ENCODE measurements at places on chromosomes 7 and 10. TPM values are rescaled to one million over a fixed set of nuclear protein-coding genes. Genes with fewer than 3 reads are reported as not detected.

GRCh38 chr7:45638916-45639315, 64.7 kb downstream of the ADCY1 start:
- no peak for DNase-seq
- H3K4me1 ChIP-seq = no peaks in the 10 kb centered on the region
- no peaks in the 10 kb centered on the region for H3K27me3 ChIP-seq
- no peak overlapping the region for H3K27ac ChIP-seq
- H3K36me3 ChIP-seq = no peaks in the 10 kb centered on the region
- no peak overlapping the region for H3K4me3 ChIP-seq

The SRRM3 gene
- 0.64 TPM for total RNA-seq

DNA sequence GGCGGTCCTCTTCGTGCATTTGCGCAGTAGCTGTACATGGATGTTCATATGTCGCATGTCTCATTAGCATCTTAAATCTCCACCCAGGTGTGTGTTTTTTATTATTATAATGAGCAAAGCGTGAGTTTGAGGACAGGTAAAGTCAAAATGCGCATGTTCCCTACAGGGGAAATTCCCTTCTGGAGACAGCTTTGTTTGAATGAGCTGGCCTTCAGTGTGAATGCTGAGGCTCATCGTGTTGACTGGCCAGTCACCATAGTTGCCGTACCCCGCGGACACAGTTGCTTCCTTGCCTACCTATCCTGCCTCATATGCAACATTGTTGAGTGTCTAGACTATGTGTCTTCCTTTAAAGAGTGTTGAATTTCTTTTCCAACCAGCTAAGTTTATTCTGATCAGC, 13.6 kb downstream of the LYZL1 start:
- no peaks in the 10 kb centered on the region for H3K4me1 ChIP-seq
- no peak overlapping the region for H3K27ac ChIP-seq
- no peak overlapping the region for H3K4me3 ChIP-seq
- H3K36me3 ChIP-seq = no peaks in the 10 kb centered on the region

The LIPJ gene
- 0.16 TPM for total RNA-seq

DNA sequence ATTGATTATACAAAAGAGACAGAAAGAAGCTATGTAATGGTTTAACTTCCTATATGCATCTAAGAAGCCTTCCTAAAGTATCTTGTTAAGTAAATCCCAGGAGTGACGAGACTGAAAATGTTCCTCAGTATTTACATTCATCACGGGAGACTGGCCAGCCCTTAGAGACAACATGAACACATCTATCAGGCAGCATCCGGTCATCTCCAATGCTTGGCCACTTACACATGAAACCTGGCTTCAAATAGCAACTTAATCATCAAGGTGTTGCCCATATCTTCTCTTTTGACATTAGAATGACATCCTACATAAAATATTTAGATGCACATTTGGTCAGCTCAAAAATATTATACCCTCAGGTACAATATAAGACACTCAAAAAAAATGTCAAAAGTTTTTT, 33.8 kb downstream of the ERCC6 start:
- no peaks in the 10 kb centered on the region for H3K27me3 ChIP-seq
- H3K36me3 ChIP-seq = no peaks in the 10 kb centered on the region
- H3K4me3 ChIP-seq = no peak overlapping the region
- H3K27ac ChIP-seq = no peak overlapping the region

DNA sequence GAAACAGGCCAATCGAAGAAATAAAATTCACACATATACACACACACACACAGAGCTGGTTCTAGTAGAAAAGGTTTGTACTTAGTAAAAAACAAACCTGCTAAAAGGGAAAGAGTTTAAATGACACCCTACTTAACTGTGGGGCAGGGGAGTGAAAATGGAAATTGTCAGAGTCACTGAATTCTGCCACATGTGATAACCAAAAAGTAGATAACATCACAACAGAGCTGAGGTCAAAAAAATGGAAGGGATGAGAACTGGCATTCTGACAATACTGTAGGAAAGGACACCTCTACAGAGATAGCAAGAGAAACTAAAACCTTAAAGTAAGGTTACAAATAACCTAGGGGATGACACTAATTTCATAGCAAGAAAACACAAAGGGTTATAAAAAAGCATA, 74.6 kb downstream of the CACUL1 start:
- H3K4me3 ChIP-seq = no peak overlapping the region
- H3K4me1 ChIP-seq = no peaks in the 10 kb centered on the region
- DNase-seq = no peak
- no peak overlapping the region for H3K27ac ChIP-seq
- H3K27me3 ChIP-seq = no peaks in the 10 kb centered on the region
- no peaks in the 10 kb centered on the region for H3K36me3 ChIP-seq

DNA sequence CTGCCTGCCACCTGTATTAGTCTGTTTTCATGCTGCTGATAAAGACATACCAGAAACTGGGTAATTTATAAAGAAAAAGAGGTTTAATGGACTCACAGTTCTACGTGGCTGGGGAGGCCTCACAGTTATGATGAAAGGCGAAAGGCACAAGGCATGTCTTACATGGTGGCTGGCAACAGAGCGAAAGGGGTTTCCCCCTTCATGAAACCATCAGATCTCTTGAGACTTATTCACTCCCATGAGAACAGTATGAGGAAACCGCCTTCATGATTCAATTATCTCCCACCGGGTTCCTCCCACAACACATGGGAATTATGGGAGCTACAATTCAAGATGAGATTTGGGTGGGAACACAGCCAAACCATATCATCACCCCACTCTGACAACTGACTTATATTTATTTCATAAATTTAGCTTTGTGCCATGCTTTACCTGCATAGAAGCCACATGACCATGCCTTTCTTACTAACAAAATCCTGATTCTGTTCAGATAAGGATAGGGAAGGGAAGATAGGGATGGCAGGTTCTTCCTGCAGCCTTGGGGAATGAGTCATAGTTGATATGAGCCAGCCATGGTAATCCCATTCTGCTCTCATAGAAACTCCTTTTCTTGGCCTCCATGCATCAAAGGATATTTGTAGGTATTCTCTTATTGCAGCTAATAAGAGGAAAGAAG, 191.3 kb upstream of the AGK start:
- no peaks in the 10 kb centered on the region for H3K27me3 ChIP-seq
- DNase-seq = no peak
- H3K4me3 ChIP-seq = no peak overlapping the region
- no peaks in the 10 kb centered on the region for H3K4me1 ChIP-seq
- no peak overlapping the region for H3K27ac ChIP-seq
- H3K36me3 ChIP-seq = no peaks in the 10 kb centered on the region

The ZNF680 gene
- total RNA-seq = 7.2 TPM

DNA sequence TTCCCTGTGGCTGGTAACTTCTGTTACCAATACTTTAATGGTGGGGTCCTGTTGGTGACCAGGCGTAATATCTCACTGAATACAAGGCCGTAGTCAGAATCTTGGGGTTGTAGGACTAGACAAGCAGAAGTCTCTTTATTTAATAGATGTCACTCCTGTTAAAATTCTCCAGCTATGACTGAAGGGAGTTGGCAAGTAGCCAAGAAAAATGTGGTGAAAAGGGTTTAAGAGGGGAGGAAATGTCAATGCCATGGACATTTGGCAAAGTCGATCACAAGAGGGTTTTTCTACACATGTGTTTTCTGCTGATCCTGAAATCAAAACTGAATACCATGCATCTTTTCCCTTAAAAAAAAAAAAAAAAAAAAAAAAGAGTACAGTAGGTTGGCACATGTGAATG, 533.5 kb downstream of the AUTS2 start:
- H3K4me1 ChIP-seq = no peaks in the 10 kb centered on the region
- no peaks in the 10 kb centered on the region for H3K36me3 ChIP-seq
- H3K4me3 ChIP-seq = no peak overlapping the region
- no peak for DNase-seq
- H3K27me3 ChIP-seq = no peaks in the 10 kb centered on the region

DNA sequence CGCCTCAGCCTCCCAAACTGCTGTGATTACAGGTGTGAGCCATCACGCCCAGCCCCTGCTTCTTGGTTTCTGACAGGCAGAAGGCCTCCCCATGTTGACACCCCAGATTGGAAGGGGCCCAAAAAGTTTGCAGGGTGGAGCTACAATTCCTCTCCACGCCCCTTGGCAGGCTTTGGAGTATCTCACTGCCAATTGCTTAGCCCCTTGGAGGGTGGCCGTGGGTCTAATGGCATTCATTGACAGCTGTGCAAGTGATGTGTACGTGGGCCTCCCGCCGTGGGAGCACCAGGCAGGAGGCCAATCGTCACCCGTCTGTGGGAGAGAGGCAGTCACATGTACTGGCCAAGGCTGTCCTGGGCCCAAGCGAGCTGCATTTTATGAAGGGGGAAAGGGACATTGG, 73.7 kb upstream of the PPIF start:
- no peak for DNase-seq
- H3K27ac ChIP-seq = no peak overlapping the region
- H3K36me3 ChIP-seq = peaks cover 8% of the 10 kb centered on the region
- H3K27me3 ChIP-seq = no peaks in the 10 kb centered on the region

The CYP3A7 gene
- total RNA-seq = not detected

- no peaks in the 10 kb centered on the region for H3K4me1 ChIP-seq
- no peak for DNase-seq
- no peak overlapping the region for H3K27ac ChIP-seq
Observed at GRCh38 chr7:39341083-39341482, 225.1 kb upstream of the YAE1 start.

GRCh38 chr10:113131613-113132261, 181.7 kb downstream of the TCF7L2 start:
- no peaks in the 10 kb centered on the region for H3K4me1 ChIP-seq
- H3K36me3 ChIP-seq = no peaks in the 10 kb centered on the region
- no peaks in the 10 kb centered on the region for H3K27me3 ChIP-seq
- no peak overlapping the region for H3K4me3 ChIP-seq

- H3K27ac ChIP-seq = no peak overlapping the region
- H3K4me3 ChIP-seq = no peak overlapping the region
- H3K36me3 ChIP-seq = no peaks in the 10 kb centered on the region
- H3K27me3 ChIP-seq = no peaks in the 10 kb centered on the region
- no peak for DNase-seq
Observed at GRCh38 chr7:37411444-37412034, 37.1 kb downstream of the ELMO1 start.

GRCh38 chr10:91883549-91884444, 25.5 kb downstream of the FGFBP3 start:
- no peak overlapping the region for H3K4me3 ChIP-seq
- no peak overlapping the region for H3K27ac ChIP-seq
- no peaks in the 10 kb centered on the region for H3K4me1 ChIP-seq
- H3K27me3 ChIP-seq = peaks cover 6% of the 10 kb centered on the region
- no peak for DNase-seq

GRCh38 chr10:43257347-43258210, 9.3 kb downstream of the RASGEF1A start:
- H3K27ac ChIP-seq = no peak overlapping the region
- no peak for DNase-seq
- no peaks in the 10 kb centered on the region for H3K27me3 ChIP-seq
- H3K4me1 ChIP-seq = no peaks in the 10 kb centered on the region
- no peaks in the 10 kb centered on the region for H3K36me3 ChIP-seq

The CPA2 gene
- 5.2 TPM for total RNA-seq

GRCh38 chr7:43456200-43456599, 126.7 kb upstream of the STK17A start:
- no peak overlapping the region for H3K27ac ChIP-seq
- H3K4me1 ChIP-seq = no peaks in the 10 kb centered on the region
- H3K27me3 ChIP-seq = no peaks in the 10 kb centered on the region
- no peak for DNase-seq
- no peaks in the 10 kb centered on the region for H3K36me3 ChIP-seq

The PTPRE gene
- 18.8 TPM for total RNA-seq

The ANKRD1 gene
- total RNA-seq = 0.32 TPM

- H3K27ac ChIP-seq = peak overlapping the region; percentile 24
- DNase-seq = no peak
- no peaks in the 10 kb centered on the region for H3K27me3 ChIP-seq
- no peak overlapping the region for H3K4me3 ChIP-seq
Observed at GRCh38 chr10:79316671-79317431, 30.4 kb upstream of the PPIF start.

The MET gene
- 38.3 TPM for total RNA-seq

DNA sequence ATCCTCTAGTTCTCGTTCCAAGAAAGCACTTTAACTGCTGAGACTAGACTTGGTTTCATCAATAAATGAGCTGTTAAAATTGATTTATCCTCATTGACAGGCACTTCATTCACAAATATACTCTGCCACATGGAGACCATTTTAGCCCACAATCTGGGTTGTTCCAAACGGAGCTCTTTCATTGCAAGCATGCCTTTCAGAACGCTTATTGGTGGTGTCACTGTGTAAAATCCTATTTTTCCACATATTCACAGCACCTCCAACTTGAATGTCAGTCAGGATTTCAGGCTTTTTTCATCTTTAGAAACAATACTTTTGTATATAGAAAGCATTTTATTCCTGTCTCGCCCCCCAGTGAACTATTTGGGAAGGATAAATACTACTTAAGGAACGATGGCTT, 424.7 kb upstream of the NRP1 start:
- H3K27me3 ChIP-seq = no peaks in the 10 kb centered on the region
- no peaks in the 10 kb centered on the region for H3K4me1 ChIP-seq
- H3K36me3 ChIP-seq = no peaks in the 10 kb centered on the region
- no peak overlapping the region for H3K27ac ChIP-seq
- H3K4me3 ChIP-seq = no peak overlapping the region

- H3K4me3 ChIP-seq = peak overlapping the region; percentile 91
- no peaks in the 10 kb centered on the region for H3K27me3 ChIP-seq
- no peaks in the 10 kb centered on the region for H3K36me3 ChIP-seq
- no peaks in the 10 kb centered on the region for H3K4me1 ChIP-seq
- DNase-seq = peak; percentile 56
- H3K27ac ChIP-seq = peak overlapping the region; percentile 83
Observed at GRCh38 chr7:135976312-135977006, 700 bp downstream of the MTPN start.

DNA sequence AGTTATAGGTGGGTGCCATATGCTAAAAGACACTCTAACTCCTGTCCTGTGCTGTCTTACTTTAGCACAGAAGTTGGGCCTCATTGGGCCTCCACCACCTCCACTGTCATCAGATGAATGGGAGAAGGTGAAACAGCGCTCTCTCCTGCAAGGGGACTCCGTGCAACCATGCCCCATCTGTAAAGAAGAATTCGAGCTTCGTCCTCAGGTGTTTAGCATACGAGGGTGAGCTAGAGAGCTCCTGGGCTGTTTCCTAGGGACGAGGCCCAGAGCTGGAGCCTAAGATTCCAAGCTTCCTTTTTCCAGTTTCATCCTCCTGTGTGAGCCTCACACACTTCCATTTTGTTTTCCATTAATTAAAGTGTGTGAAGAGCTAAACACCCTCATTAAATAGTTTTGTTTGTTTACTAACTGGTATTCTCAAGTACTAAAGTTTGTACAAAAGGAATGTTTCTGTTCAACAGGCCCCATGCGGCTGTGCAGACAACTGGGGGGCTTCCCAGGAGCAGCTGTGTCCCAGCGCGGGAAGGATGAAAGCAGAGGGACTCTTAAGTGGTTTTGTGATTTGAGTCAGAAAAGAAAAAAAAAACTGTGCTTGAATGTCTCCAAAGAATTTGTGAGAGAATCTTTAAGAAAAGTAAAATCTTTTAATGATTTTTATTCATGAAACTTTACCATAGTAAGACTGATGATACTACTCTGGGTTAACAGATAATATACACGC, 14.1 kb downstream of the RNF32 start:
- no peaks in the 10 kb centered on the region for H3K36me3 ChIP-seq
- no peak for DNase-seq
- H3K4me1 ChIP-seq = no peaks in the 10 kb centered on the region
- H3K27me3 ChIP-seq = no peaks in the 10 kb centered on the region

- H3K4me1 ChIP-seq = no peaks in the 10 kb centered on the region
- no peak overlapping the region for H3K27ac ChIP-seq
- H3K36me3 ChIP-seq = no peaks in the 10 kb centered on the region
- H3K4me3 ChIP-seq = no peak overlapping the region
Observed at GRCh38 chr7:107327986-107328569, 141.8 kb upstream of the GPR22 start.
